Inflammatory macrophage (primary cell): ENCODE measurements at places on chromosomes 12 and 14.
A peak's percentile ranks its signal among the peaks of the same experiment; 100 is the strongest.

- no peak for DNase-seq
These were observed 43.3 kb upstream of the ISM2 start for GRCh38 chr14:77541905-77542304.

DNA sequence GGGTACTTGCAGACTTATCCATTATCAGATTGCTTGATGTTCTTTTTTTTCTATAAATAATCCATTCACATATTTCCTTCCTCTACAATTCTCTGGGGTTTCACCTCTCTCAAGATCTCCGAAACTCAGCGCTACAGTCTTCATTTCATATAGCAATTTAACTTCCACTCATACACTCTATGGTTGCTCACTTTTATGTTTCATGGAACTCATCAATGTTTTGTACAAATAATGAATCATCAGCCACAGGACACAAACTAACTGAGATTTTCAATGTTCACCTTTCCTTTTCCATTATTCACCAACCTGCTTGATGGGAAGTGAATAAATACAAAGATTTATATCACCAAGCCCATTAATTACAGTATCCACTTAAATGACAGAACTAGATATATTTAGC, 534.7 kb downstream of the LRFN5 start:
- no peak for DNase-seq

- DNase-seq: no peak
These were observed 8.6 kb downstream of the CAPRIN2 start for GRCh38 chr12:30746190-30746589.

GRCh38 chr12:51865757-51866270, 17.3 kb upstream of the FIGNL2 start:
- DNase-seq: no peak

DNA sequence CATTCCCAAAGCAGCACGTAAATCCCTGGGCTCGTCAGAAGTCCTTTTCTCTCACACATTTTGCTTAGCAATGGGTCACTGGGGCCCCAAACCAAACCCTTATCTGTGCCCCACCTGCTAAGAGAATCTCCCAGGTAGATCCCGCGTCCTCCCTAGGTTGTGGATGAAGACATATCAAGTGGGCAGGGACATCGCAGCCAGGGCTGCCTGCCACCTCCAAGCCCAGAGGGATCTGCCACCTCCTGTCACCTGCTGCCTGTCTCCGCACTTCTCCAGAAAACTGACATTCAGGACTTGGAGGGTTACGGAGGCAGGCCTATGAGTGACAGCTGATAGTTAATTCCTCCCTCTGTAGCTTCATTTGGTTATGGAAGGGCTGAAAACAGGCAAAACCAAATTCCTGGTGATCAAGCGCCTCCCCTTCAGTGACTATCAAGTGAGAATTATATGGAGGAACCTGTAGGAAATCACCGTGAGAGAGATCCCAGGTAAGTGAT, 19.5 kb downstream of the BCL11B start:
- no peak for DNase-seq

DNA sequence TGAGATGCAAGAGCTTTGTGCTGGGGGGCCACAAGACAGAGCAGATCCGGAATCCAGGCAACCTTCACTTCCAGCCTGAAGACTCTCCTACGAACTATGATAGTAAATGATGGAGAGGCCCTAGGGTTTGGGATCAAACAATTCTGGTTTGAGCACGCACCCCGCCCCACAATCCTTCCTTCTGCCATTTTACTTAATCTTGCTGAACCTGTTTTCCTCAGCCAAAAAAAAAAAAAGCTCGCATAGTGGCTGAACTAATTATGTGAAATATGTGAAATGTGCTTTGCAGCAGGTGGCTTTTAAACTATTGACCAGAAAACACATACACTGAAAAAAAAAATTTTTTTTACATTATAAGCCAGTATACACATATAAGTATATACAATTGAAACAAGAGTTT, 667 bp upstream of the ITFG2 start:
- DNase-seq: no peak

- no peak for DNase-seq
These were observed 168.9 kb upstream of the RASSF8 start for GRCh38 chr12:25789541-25789944.

GRCh38 chr12:47156167-47156736, 76.5 kb upstream of the AMIGO2 start:
- DNase-seq: peak; percentile 36

- no peak for DNase-seq
These were observed 13.7 kb upstream of the AJUBA start for GRCh38 chr14:22995889-22996625.

DNA sequence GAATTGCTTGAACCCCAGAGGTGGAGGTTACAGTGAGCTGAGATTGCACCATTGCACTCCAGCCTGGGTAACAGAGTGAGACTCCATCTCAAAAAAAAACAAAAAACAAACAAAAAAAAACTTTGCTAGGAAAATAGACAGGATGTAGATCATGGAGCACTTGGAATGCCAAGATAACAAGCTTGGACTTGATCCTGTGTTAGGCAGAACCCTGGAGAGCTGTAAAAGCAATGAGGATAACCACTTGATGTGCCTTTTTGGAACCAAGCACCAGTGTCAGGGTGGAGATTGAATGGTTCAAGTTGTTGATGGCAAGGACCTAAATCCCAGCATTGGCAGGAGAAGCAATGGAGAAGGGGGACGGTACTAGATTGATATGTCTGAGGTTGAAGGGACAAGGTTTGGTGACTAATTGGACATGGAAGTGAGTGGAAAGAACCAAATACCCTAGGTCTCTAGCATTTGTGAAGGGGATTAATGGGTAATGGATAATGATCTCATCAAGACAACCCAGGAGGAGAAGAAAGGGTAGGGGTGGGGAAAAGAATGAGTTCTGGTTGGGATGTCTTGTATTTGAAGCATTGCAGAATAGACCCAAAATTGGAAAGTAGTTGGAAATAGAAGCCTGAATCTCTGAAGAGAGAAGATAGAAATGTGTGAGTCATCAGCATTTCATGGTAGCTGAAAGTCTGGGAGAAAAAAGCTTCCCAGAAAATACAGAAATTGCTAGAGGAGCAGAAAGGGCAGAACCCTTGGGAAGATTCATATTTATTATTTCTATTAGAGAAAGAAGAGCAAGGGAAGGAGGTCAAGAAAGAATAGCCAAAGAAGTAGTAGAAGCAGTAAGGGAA, 176.7 kb downstream of the NUAK1 start:
- DNase-seq: no peak

DNA sequence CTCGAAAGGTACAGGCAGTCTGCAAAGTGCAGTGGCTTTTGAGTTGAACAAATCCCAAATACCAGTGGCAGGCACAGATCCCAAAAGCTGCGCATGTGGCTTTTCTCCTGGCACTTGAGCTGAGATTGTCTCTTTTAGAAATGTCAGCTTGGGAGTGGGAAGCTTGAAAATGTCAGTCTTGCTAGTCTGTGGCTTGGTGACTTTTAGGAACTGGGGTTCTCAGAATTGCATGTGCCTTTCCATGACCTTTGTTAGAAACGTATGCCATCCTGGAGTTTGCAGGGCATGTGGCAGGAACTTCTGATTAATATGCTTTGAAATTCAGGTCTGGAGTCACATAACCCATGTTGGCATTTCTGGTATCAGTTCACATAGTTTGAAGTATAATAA, 182.1 kb downstream of the CHST11 start:
- DNase-seq: peak; percentile 88

- DNase-seq: peak; percentile 55
These were observed 26.4 kb upstream of the BATF start for GRCh38 chr14:75495882-75496281.

DNA sequence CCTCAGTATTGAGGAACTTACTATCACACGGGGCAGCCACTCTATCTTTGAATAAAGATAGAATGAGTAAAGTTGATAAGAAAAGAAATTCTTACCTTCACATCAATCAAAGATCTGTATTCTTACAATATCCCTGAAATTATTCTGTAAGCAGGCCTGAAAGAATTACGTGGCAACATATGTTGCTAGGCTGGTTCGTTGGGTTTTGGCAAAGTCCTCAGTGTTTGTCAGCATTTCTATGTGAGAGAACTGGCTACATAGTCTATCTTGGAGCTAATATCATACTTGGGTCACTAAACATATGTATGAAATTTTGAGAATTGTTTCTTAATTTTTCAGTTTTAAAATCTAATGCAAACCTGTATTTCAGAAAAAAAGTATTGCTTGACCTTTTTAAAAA, 412.2 kb upstream of the GARIN6 start:
- no peak for DNase-seq

- DNase-seq: no peak
These were observed 39.1 kb downstream of the IQSEC3 start for GRCh38 chr12:105696-106095.

- DNase-seq: peak; percentile 69
These were observed 86.5 kb upstream of the CEP83 start for GRCh38 chr12:94545935-94546771.

DNA sequence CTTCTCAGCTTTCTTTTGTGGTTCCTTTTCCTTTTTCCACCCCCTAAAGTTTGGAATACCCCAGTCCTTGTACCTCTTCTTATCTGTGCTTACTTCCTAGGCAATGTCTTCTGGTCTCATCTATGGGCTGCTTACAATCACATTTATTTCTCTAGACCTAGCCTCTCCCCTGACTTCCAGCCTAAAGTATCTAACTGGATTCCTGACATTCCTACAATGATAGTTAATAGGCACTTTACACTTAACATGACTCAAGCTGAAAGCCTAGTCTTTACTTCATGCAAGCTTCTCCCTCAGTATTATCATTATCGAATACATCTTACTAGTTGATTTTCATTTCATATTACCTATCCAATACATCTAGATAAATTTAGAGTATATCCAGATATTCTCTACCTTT, 21.2 kb downstream of the CLECL1 start:
- no peak for DNase-seq

DNA sequence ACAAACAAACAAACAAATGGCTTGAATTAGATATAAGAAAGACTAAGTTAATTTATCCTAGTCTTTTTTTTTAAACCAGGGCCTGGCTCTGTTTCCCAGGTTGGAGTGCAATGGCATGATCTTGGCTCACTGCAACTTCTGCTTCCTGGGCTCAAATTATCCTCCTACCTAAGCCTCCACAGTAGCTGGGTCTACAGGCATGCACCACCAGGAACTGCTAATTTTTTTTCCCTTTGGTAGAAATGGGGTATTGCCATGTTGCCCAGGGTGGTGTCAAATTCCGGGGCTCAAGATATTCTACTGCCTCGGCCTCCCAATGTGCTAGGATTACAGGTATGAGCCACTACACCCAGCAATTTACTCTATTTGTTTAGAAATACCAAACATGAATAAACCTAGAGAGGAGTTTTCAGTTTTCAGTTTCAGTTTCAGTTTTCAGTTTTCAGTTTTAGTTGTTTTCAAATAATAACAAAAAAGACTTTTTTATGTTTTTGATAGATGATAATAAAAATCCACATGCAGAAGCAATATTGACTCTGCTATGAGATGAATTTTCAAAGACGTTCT, 817.0 kb downstream of the FLRT2 start:
- DNase-seq: no peak

DNA sequence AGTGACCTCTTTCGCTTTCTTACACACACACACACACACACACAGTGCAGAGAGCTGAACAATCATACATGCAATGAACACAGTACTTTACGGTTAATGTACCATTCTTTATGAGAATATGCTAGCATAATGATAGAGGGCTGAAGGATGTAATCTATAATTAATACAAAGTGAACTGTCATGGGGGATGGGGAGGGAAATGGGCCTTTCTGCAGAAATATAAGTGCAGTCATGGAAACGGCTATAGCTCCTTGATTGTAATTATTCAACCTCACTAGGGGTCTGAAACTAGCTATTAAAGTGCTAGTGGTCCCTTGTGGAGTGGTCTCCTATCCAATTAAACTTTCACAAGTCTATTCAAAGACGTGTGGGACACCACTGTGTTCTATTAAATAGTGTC, 443.2 kb upstream of the FOXG1 start:
- no peak for DNase-seq

DNA sequence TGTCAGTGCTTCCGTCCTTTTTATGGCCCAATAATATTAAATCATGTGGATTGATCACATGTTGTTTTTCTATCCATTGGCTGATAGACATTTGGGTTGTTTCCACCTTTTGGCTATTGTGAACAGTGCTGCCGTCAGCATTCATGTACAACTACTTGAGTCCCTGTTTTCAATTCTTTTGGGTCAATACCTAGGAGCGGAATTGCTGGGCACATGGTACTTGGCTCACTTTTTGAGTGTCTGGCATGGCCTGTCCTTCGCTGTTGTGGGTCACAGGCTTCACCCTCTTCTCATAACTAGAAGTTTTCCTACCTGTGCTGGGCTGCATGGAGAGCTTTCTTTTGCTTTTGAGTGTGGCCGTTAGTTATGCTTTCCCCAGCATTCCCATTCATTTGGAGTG, 72.7 kb downstream of the DNAH10 start:
- DNase-seq: no peak

- no peak for DNase-seq
These were observed 30.0 kb downstream of the SH2B3 start for GRCh38 chr12:111435661-111436201.

DNA sequence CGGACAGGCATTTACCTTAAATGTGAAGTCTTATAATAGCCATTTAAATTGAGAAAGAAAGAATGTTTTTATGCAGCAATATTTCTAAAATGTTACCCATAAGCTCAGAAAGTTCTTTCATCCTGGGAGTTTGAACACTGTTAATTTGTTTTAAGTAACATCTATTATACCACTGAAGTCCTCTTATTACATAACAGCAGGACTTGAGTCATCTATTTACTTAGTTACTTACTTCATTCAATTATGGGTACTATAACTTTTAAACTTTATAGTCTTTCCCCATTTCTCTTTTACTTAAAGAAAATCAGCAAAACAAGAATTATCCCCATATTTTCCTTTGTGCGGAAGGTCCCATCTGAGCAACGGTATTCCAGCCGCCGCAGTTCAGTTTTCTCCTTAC, 473.1 kb downstream of the ETNK1 start:
- no peak for DNase-seq

DNA sequence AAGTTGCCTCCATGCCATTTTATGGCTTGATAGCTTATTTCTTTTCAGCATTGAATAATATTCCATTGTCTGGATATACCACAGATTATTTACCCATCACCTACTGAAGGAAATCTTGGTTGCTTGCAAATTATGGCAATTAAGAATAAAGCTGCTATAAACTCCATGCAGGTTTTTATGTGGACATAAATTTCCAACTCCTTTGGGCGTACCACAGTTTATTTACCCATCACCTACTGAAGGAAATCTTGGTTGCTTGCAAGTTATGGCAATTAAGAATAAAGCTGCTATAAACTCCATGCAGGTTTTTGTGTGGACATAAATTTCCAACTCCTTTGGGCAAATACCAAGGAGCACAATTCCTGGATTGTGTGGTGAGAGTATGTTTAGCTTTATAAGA, 12.6 kb upstream of the PLEKHH1 start:
- DNase-seq: no peak
